GM18507 (cell line): ENCODE measurements at places on chromosomes 7 and 10.

GRCh38 chr7:41142904-41143473, 559.9 kb downstream of the INHBA start:
- DNase-seq, result no peak

DNA sequence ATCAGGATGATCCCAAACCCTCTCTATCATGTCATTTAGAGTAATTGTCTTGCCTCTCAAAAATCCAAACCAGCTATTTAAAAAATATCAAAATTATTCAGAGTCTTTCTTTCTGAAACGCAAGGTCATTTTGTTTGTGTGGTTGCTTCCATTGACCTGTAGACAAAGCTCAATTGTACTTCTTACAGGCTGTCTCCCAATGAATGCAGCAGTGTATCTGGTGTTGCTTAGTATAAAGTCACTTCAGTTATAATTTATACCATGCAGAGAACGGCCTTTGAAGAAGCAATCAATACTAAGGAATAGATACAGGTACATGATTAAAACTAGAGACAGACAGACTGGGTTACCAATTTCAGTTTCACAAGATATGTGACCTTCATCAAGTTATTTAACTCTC, 80.9 kb downstream of the DOCK4 start:
- no peak for DNase-seq

GRCh38 chr7:27576360-27576944, 86.2 kb downstream of the HIBADH start:
- DNase-seq, result no peak

- no peak for DNase-seq
These were observed 52.6 kb downstream of the TSPAN15 start for GRCh38 chr10:69503896-69504265.

DNA sequence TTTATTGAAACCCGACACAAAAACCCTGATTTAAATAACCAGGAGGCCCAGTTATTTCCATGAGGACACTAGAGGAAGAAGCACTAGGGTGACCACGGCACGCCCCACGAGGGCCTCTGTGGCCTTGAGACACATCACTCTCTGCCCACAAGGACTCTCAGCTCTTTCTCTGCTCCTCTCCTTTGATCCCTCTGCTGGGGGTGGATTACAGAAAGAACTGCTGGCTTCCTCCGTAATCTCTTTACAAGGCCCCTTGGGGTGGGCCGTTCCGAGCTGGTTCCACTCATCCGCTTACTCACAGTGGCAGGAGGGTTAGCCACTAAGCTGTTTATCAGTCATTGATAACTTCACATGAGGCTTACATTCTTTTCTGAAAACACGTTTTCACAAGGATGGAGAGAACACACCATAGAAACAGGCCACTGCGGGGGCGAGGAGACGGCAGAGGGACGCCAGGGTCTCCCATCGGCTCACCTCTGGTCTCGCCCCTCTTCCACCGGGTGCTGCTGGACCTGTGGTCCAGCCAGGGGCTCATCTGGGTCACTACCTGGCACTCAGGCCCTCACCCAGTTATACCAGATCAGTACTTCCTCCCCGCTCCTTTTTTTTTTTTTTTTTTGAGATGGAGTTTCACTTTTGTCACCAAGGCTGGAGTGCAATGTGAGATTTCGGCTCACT, 17.6 kb upstream of the PFKFB3 start:
- no peak for DNase-seq

- no peak for DNase-seq
These were observed 19.8 kb downstream of the SHH start for GRCh38 chr7:155792315-155792960.

GRCh38 chr7:130875265-130875741, 141.3 kb upstream of the KLF14 start:
- no peak for DNase-seq

GRCh38 chr7:29360633-29361625, 166.4 kb downstream of the CHN2 start:
- no peak for DNase-seq

GRCh38 chr7:47806701-47807103, 141.6 kb downstream of the PKD1L1 start:
- DNase-seq, result no peak
